ENCODE measurements at places on chromosomes 6 and 20.
A peak's percentile ranks its signal among the peaks of the same experiment; 100 is the strongest.

DNA sequence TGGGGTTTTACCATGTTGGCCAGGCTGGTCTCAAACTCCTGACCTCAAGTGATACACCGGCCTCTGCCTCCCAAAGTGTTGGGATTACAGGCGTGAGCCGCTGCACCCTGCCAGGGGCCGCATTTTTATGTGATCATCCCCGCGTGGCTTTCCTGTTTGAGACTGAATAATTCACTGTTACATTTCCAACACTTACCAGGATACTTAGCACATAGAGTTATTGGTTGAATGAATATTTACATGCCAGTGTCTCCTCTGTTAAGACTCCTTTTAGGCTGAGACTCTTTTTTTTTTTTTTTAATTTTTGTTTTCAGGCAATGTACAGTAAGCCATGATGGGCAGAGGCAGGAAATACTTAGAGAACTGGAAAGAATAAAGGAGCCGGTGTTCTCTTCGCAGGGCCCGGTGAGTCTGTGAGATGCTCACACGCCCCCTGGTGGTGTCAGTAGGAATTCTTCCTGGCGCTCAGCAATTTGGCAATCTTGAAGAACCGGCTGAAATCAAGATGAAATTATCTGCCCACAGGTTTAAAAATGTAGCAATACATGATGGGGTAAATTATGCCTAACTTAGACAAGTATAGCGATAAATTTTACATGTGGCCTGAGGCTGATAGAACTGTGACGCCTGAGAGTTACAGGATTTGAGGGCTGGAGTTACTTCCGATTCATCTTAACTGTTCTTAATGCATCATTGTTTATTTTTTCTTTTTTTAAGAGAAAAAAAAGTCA lies 7.6 kb upstream of the RNF114 start:
- DNase-seq: peak; percentile 56

GRCh38 chr6:147684906-147685305 lies 176.4 kb downstream of the SAMD5 start:
- DNase-seq: no peak

DNA sequence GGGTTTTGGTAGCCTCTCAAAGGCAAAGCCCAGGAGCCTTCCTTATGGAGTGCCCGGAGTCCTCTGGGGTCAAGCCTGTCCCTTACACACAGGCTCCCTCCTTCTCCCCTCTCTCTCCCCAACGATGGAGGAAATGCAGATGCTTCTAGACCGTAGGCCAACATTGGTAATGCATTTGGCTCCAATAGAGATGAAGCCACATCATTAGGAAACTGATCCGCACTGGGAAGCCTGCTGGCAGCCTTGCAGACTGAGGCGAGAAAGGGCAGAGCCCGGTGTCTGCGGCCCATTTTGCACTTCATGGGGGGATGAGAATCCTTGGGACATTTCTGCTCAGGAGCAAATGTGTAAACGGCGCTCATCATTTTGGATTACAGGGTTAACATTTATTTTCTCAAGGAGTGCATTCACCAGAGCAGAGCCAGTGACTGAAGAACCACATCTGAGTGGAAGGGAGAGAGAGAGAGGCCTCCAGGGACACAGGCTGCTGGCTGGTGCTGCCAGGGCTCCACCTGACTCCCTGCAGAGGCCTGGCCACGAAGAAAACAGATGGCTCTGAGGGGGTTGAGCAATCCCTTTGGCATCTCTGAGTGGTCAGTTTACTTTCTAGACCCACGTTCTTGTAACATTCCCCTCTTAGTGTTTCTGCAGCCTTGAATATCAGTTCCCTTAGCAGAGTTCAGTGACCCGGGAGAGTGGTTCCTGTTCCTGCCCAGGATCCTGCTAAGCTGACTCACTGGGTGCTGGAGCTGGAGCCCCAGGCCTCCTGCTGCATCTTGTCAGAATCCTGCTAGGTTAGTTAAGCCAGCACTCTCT lies 4.4 kb upstream of the CST3 start:
- no peak for DNase-seq

DNA sequence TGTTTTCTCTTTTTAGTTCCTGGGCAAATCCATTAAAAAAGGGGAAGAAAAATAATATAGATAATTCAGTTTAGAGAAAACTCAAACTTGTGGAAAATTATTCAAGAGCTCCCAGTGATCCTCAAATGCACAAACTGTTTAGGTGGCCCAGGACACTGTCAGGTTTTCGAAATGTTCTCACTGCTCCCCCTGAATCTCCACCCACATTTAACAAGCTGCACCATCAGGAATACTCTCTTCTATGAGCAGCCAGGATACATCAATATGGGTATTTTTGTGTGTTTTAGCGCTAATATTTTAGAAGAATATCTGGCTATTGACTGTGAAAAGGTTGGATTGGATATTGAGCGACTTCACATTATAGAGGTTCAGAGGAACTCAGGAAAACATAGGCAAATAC lies 43.9 kb downstream of the OR2B2 start:
- no peak for DNase-seq

DNA sequence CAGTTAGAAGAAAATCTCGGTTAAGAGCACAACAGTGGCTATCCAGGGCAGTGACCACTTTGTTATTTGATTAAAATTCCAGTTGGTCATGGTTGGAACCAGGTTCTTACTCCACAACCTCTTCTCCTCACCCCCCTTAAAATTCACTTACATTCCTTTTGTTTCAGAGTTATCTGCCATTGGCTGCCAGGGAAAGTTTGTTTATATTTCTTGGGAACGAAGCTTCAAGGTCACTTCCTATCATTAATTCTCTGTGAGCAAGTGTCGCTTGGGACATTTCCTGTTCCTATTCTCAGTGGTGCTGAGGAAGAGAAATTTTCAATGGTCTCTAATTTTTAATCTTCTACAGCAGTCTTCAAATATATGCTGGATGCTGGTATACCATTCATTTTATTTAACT lies 121.1 kb upstream of the COL21A1 start:
- no peak for DNase-seq

DNA sequence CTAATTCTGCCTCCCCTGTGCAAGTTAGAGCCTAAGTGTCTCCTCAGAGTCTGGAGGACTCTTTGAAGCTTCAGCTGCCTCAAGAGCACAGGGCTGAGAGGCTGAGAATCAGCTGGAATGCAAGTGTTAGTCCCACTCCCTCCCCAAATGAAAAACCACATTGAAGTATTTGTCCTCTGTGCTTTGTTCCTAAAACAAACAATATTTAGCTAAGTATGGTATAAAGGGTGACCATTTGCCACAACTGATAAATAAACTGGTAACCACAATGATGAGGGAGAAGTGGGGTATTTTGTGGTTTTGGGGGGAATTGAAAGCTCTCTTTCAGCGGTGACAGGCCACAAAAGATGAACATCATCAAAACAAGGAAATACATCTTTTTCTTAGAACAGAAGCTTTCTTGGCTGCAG lies 91.7 kb upstream of the HDDC2 start:
- no peak for DNase-seq
